ENCODE measurements at places on chromosomes 6 and 20. TPM values are rescaled to one million over a fixed set of nuclear protein-coding genes. Genes with fewer than 3 reads are reported as not detected.

The BPIFB4 gene
- total RNA-seq, result not detected

The C6orf58 gene
- total RNA-seq, result 0.35 TPM

The SLC24A3 gene
- 1.5 TPM for total RNA-seq

The C4B gene
- 48.8 TPM for total RNA-seq

The REM1 gene
- total RNA-seq, result 4.1 TPM
